Airway epithelial cell (primary cell): ENCODE measurements at places on chromosomes 4 and X. TPM values are rescaled to one million over a fixed set of nuclear protein-coding genes. Genes with fewer than 3 reads are reported as not detected.

ANOS1 gene
- 0.56 and 1.1 TPM in 2 replicates for total RNA-seq

GRK4 gene
- total RNA-seq = 1.9 and 2.5 TPM in 2 replicates

DRD5 gene
- not detected in 2 replicates for total RNA-seq

DTHD1 gene
- total RNA-seq = 0.28 TPM in 1 of 2 replicates, not detected in the other

CT55 gene
- not detected in 2 replicates for total RNA-seq

IL13RA2 gene
- 0.28 and 0.65 TPM in 2 replicates for total RNA-seq

ZNF185 gene
- 121 and 163 TPM in 2 replicates for total RNA-seq

RPGR gene
- 3.0 and 3.8 TPM in 2 replicates for total RNA-seq

ASB5 gene
- total RNA-seq = not detected in 2 replicates
